Astrocyte of the cerebellum (primary cell): ENCODE measurements at places on chromosomes 5 and 9.
A peak's percentile ranks its signal among the peaks of the same experiment; 100 is the strongest.

DNA sequence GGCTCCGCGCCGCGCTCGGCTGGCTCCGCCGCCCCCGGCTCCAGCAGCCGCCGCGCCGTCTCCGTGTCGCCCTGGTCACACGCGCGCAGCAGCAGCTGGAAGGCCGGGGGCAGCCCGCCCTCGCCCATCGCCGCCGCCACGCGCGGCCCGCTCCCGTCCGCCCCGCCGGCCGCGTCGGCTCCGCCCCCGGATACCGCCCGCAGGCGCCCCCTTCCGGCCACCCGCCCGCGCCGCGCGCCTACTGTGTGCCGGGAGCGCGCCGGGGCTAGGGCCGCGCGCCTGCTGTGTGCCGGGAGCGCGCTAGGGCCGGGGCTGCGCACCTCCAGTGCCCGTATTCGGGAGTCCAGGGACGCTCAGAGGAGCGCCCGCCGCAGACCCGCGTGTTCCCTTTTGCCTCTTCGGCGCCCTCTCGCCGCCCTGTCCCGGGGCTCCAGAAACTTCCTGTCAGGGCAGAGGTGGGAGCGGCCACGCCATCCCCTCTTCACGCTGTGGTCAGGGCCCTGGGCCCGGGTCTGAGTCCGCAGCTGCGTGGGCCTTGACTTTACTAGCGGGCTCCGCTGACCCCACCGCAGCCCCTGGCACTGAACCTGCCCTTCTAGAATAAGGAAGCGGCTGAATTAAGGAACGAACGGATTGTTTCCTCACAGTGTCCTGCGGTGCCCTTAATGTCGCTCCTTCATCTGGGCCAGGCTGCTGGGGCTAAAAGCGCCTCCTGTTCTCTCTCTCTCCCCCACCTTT is at the start of gene ANKS6:
ANKS6 (minus strand) TSS at position 192 of the 738 bp plus-strand sequence; CDS start at position 128, 64 bp downstream.
- no peak for DNase-seq

GRCh38 chr9:124270504-124271335 is 13.0 kb downstream of the NEK6 start:
- DNase-seq: no peak

DNA sequence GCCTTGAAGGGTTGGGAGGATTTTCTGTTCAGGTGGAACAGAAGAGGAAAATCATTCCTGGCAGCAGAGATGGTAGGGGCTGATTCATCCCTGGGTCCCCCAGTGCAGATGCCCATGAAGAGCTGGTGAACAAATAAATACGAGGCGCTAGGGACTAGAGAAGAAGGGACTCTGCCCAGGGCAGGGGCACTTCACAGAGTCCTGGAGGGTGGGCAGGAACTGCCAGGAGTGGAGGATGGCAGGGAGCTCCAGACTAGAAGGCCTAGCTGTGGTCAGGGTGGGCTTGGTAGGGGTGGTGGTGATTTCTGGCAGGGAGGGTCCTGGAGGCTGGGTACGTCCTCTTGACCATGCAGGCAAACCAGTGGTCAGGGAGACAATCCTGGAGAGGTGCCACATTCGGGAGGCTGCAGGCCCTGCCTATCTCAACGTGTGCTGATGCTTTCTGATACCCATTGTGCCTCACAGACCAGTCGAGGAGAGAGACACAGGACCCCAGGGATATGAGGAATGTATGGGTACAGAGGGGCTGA is 69.9 kb downstream of the CRB2 start:
- DNase-seq: no peak

DNA sequence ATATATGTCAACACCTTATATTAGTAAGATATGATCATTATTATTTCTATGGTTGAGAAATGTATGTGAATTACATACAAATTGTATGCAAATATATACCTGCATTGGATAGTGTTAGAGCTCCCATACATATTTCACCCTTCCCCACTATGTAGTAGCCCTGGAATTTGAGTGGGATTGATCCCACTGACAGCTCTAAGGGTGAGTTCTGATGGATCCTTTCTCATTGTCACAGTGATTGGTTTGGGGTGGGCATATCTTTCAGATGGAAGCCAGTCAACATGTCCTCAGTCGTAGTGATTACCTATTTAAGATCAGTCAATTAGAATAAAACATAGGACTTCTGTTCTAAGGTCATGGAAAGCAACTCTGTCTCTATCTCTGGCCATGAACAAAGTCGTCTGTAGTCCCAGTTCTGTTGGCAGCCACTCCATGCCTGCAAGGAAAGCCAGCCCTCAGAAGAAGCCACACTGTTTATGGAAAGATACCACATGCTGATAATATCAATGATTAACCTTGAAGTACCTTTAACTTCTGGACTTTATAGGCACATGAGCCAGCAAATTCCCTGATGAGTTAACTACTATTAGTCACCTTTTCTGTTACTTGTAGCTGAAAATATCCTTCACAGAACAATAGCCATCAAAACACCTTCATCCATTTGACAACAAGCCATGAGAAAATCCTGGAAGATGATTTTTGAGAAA is 5.1 kb upstream of the CCDC192 start:
- peak; percentile 48 for DNase-seq

DNA sequence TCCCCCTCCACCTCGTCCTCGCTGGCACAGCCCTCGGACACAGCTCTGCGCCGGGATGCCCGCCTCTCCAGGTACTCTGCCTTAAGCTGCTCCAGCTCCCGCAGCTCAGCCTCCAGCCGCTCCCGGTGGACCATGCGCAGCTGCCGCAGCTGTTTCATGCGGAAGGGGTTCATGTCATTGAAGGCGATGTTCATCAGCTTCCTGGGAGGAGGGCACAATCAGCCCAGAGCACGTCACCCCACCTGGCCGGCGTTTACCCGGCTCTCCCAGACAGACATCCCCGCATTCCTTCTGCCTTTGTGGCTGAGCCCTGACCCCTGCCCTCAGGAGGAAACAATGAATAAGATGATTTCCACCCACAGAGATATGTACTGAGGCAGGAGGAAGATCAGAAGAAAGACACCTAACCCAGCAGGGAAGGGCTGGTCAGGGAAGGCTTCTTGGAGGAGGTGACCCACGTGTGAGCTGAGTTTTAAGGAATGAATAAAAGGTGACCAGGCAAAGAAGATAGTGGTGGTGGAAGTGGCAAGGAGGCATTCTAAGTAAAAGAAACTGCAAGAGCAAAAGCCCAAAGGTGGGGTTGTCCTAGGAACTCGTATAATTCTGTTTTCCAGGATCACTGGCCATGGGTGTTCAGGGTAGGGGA is 7.1 kb upstream of the CORO2A start:
- no peak for DNase-seq

DNA sequence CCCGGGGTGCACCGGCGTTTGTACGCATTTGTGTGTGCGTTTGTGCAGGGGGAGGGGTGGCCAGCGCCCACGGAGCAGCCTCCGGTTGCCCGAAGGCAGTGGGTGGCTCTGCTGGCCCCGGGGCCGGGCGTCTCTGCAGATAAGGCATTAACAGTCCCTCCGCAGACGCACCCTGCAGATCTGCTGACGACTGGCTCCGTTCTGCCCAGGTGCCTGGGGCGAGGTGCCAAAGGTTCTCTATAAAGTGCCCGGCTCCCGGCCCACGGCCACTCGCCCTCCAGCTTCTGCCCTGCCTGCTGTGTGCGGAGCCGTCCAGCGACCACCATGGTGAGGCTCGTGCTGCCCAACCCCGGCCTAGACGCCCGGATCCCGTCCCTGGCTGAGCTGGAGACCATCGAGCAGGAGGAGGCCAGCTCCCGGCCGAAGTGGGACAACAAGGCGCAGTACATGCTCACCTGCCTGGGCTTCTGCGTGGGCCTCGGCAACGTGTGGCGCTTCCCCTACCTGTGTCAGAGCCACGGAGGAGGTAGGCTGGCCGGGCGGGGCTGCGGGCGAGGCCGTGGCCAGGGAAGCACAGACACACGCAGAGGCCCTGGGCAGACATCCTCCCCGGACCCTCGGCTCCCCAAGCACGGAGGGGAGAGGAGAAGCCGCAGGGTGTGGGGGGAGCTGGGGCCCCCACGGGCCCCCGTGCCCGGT is at the start of gene SLC6A19:
SLC6A19 (plus strand) TSS at position 269 of the 699 bp plus-strand sequence; CDS start at position 325, 56 bp downstream.
- no peak for DNase-seq

- no peak for DNase-seq
Observed at GRCh38 chr9:121984726-121985402, 108.2 kb downstream of the TTLL11 start.

- DNase-seq: no peak
Observed at GRCh38 chr9:123652416-123652815, 277.5 kb downstream of the DENND1A start.

- peak; percentile 60 for DNase-seq
Observed at GRCh38 chr9:120935383-120935857, 8.8 kb upstream of the TRAF1 start.

DNA sequence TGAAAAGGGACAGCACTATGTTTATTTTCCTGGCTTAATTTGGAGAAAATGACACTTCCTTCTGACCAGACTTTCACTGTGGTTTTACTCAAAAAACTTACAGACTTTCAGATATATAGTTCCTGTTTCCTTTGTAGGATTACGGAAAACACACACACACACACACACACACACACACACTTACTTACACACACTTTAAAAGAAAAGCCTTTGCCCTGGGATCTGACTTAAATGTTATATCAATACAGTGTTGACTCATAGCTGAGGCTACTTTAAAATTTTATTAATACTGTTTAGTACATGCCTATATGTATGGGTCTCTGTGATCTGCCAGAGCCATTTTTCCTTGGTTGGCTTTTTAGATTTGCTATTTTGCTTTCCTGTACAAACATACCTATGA is 758.3 kb downstream of the DNAH5 start:
- DNase-seq: no peak

DNA sequence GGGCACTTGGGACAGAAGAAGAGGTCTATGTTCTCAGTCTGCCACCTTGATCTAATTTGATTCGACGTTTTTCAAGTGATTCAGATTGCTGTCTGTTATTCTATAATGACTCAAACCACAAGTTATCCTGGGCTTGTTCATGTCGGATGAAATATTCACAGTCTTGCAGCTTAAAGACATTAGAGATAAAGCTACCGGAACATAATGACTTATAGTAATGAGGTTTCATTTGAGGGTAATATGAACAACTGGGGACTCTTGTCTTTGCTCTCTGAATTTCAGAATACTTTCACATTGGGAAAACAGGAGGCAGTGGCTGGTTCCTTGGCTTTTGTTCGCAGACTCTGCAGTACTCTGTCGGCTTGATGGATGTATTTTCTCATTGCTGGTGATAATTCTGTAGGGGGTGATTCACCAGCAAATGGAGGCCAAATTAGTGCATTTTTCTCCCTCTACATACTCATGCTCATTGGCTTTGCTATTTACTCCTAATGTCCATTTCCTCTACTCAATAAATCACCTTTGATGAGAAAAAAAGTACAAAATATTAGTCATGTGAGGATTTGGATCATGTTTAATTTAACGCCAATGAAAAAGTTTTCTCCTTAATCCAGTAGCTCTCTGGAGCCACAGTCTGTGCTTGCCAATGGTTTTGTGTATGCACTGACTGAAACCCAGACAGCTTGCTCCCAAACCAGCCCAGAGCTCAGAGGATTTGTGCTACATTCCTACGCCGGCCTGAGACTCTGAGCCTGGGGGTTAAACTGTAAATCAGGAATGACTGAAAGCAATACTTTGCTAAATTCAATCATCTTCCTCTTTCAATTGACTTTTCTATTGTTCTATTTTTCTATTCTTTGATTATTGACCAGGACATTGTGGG is 154.7 kb upstream of the ANKH start:
- peak; percentile 59 for DNase-seq

- no peak for DNase-seq
Observed at GRCh38 chr9:91431485-91431884, 7.9 kb upstream of the NFIL3 start.

DNA sequence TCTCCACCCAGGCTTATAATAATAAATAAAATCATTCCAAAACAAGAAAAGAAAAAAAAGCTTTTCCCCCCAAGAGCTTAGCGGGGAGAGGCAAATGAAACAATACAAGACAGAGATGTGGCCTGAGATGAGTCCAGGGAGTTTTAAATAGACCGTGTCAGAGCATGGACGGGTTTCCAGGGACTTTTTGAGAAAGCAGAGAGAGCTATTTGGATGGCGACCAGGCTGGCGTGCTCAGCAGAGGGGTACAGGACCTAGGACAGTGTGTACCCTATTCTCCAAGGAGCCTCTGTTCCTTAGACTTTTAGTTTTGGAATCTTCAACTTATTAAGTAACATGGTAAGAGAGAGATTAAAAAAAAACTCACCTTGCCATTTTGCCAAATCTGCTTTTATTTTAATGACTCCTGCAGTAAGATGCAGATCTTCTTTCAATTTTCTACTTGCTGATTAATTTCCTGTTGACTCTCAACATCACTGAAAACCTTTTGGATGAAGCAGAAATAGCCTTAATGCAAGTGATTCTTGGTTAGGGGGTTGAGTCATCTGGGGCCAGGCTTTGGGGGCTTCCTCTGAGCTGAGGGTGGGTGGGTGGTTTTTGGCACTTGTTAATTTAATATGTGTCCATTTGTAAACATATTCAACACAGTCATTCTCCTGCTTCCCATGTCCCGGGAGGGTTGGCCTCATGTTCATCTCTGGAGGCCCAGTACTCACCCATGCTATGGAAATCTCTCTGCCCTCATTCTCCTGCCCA is 49.6 kb upstream of the OSMR start:
- DNase-seq: no peak

- no peak for DNase-seq
Observed at GRCh38 chr5:5159282-5160103, 19.4 kb downstream of the ADAMTS16 start.
